ENCODE measurements at places on chromosomes 2 and 18. TPM values are rescaled to one million over a fixed set of nuclear protein-coding genes. Genes with fewer than 3 reads are reported as not detected.
A peak's percentile ranks its signal among the peaks of the same experiment; 100 is the strongest.

The FAM124B gene
- not detected for total RNA-seq

GRCh38 chr2:112229348-112229747 is 25.5 kb downstream of the ZC3H8 start:
- H3K4me1 ChIP-seq = no peaks in the 10 kb centered on the region
- DNase-seq = no peak
- peaks cover 22% of the 10 kb centered on the region for H3K36me3 ChIP-seq
- H3K27me3 ChIP-seq = no peaks in the 10 kb centered on the region

- peaks cover 28% of the 10 kb centered on the region for H3K4me1 ChIP-seq
- no peaks in the 10 kb centered on the region for H3K36me3 ChIP-seq
Measured at GRCh38 chr18:74288041-74288440, 3.7 kb downstream of the CYB5A start.

The PUM2 gene
- total RNA-seq = 98.5 TPM

- peaks cover 32% of the 10 kb centered on the region for H3K4me1 ChIP-seq
- DNase-seq = no peak
- H3K36me3 ChIP-seq = no peaks in the 10 kb centered on the region
- no peak overlapping the region for H3K4me3 ChIP-seq
- H3K27ac ChIP-seq = no peak overlapping the region
- H3K27me3 ChIP-seq = peaks cover 5% of the 10 kb centered on the region
Measured at GRCh38 chr2:236656721-236657120, 87.1 kb downstream of the ACKR3 start.

The ABCG8 gene
- not detected for total RNA-seq

DNA sequence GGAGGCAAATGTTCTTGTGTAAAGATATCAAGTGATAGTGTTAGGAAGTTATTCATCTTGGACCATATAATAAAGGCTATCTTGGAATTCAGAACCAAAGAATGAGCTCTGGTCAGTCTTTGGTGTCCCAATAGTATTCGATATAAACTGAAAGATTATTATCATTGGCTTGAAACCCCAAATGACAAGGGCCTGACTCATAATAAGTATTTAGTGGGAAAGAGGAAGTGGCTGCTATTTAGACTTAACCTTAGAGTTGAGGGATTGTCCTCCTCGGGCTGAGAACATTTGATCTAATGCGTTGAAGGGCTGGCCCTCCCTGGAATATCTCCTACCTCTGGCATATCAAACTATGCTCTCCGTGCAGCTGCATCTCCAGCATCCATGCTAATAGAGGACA is 67.5 kb downstream of the CDH20 start:
- H3K4me3 ChIP-seq = no peak overlapping the region
- peaks cover 4% of the 10 kb centered on the region for H3K4me1 ChIP-seq
- H3K36me3 ChIP-seq = no peaks in the 10 kb centered on the region

DNA sequence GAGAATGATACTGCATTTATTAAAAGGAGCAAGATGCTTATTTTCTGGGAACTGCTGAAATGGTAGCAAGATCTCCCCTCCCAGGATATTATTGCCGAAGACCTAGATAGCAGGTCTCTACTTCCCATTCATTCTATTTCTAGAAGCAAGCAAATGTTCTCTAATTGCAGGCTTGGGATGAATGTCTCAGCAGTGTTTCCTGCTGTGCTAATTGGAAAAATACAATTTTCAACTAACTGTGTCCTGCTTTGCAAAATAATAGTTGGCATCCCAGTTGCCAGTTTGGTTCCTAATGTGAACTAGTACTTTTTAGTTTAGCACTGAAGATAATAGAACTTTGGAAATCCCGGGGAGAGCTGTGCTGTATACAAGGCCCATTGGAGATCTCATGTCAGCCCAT is 26.1 kb downstream of the SLC20A1 start:
- no peak overlapping the region for H3K4me3 ChIP-seq
- no peak overlapping the region for H3K27ac ChIP-seq

- H3K36me3 ChIP-seq = peaks cover 4% of the 10 kb centered on the region
- H3K4me3 ChIP-seq = peak overlapping the region; percentile 95
- peaks cover 7% of the 10 kb centered on the region for H3K27me3 ChIP-seq
- H3K4me1 ChIP-seq = peaks cover 31% of the 10 kb centered on the region
Measured at GRCh38 chr2:74457549-74458131, 598 bp upstream of the WBP1 start.

The AQP4 gene
- total RNA-seq = 1.6 TPM

DNA sequence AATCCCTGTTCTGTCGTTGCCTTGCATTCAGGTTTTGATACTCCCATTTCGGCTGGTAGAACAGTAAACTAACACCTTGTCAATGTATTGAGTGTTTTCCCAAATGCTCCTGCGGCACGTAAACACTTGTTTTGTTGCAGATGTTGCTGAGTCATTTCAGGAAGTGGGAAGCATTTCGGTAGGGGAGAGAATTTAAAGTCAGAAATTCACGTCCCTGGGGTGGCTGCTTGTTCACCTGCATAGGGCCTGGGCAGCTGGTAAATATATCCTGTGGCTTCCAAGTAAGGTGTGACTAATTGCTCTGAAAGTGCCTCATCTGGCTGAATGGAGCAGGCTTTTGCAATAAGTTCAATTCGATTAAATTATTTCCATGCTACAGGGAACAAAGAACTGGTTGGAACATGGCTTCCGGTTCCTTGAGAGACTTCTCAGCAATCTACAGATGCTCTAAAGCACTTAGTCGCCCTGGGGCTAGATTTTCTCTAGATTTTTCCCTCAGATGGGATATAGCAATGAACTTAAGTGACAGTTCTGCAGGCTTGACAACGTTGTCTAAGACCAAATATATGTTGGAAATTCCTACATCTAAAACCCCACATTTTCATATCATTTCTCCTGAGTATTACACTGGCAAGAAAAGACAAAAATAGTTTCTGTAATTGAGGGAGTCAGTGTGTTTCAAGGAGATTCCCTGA is 5.2 kb downstream of the GALR1 start:
- no peaks in the 10 kb centered on the region for H3K36me3 ChIP-seq
- no peak for DNase-seq
- no peak overlapping the region for H3K4me3 ChIP-seq
- H3K27me3 ChIP-seq = peaks cover 67% of the 10 kb centered on the region

The TXNDC2 gene
- total RNA-seq = not detected

GRCh38 chr2:2765839-2766495 is 434.9 kb upstream of the MYT1L start:
- no peak overlapping the region for H3K4me3 ChIP-seq
- H3K27me3 ChIP-seq = peaks cover 4% of the 10 kb centered on the region
- H3K4me1 ChIP-seq = no peaks in the 10 kb centered on the region
- DNase-seq = no peak
- no peak overlapping the region for H3K27ac ChIP-seq

The ALK gene
- 7.7 TPM for total RNA-seq

The SRD5A2 gene
- total RNA-seq = not detected

GRCh38 chr2:136114382-136114781 is 3.6 kb downstream of the CXCR4 start:
- no peak for DNase-seq
